ENCODE measurements at places on chromosomes 4 and X.

DNA sequence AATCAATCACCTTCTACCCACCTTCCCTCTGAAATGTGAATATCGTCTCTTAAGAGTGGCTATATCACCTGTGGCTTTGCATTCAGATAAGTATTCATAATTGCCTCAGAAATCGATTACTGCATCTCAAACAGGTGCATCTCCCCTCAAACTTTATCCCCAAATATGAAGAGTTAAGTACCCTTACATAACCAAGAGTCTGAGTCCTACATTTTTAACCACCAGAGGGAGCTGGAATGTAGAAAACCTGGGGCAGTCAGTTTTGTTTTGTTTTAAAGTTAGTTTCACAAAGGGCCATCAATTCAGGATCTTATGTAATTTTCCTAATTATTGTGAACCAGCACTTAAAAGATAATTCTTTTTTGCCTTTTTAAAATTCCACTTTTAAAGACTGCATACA is 5.7 kb downstream of the TCEANC start:
- no peak for DNase-seq

DNA sequence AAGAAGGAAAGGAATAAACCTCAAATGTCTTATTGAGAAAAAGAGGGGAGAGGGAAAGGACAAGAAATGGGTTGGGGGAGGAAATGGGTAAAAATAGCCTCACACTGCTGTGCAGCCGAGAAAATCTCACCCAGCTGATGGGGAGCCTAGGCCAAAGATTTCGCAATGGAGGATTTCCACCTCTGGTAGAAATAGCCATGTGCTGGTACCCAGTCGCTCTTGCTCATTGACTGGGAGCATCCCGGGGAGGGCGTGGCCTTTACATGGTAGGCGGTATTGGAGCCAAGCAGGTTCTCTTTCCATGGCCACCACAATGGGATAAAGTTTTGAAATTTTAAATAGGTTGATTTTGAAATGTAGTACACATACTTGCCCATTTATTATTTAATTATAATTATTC is 255.1 kb upstream of the LDB2 start:
- no peak for DNase-seq

- no peak for DNase-seq
Measured at GRCh38 chr4:52635130-52635529, 24.0 kb downstream of the USP46 start.

- no peak for DNase-seq
Measured at GRCh38 chrX:96405842-96406241, 278.8 kb upstream of the DIAPH2 start.

DNA sequence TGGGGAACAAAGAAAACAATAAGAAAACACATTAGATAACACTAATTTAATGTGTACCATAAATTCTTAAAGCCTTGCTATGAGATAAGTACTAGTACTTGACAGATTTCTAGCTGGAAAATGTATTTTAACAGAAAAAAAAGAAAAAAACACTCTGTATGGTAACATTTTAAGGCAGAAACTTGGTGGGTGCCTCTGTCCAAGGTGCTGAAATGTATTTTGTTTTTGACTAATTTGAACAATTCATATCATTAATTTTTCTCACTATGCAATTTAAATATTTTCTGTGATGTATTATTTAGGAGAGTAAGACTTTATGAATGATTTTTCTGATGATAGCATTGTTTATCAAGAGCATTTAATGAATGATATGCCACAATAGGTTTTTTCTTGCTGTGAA is 107.5 kb downstream of the GABRG1 start:
- no peak for DNase-seq

DNA sequence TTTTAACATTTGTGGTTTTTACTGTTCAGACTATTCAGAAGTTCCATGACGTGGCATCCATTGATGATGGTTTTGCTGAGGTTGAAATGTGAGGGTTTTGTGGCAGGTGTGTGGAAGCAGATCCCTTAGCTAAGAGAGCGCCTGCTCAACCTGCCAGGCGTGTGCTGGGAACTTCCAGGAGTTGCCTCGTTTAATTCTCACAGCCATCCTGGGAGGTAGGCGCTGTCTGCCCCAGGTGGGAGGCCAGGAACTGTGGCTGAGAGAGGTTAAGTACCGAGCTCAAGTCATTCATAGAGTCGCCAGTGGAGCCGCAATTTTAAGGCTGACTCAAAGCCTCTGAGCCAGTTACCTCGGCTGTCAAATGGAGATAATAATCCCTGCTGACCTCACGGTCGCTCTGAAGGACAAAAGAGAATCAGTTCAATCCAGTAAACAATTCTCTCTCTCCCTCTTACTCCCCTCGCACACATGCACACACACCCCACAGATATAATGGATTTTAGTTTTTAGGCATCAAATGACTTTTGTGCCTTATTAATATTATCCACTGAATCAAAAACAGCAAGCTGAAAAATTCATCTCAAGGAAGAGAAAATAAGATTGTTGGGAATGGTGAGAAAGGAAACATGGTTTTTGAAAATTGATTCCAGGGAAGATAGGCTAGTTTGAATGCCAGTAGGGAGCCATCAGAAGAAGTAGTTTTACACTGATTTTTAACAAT is 171.3 kb downstream of the PTTG2 start:
- DNase-seq = peak; percentile 23

DNA sequence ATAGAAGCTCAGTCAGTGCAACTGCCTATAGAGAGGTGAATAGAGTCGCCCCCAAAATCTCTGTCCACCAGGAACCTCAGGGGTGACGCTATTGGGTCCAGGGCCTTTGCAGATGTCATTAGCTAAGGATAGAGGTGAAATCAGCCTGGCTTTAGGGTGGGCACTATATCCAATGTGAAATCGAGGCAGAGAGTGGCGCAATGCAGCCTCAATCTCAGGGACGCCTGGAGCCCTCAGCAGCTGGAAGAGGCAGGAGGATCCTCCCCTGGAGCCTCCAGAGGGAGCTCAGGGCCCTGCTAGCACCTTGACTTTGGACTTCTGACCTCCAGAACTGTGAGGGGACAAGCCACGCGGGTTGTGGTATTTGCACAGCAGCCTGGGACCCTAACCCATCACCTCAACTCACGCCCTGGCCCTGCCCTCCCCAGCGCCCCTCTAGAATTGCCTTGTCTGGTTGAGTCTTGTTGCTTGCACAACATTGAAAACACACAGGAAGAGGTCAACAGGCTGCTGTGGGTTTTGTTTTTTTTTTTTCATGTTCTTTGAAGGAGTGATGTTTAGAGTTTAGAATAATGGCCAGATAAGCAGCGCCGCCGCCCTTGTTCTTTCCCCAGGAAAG is 89.4 kb upstream of the PSAPL1 start:
- DNase-seq = no peak

GRCh38 chr4:1504595-1505500 is 98.6 kb upstream of the NKX1-1 start:
- DNase-seq = no peak

DNA sequence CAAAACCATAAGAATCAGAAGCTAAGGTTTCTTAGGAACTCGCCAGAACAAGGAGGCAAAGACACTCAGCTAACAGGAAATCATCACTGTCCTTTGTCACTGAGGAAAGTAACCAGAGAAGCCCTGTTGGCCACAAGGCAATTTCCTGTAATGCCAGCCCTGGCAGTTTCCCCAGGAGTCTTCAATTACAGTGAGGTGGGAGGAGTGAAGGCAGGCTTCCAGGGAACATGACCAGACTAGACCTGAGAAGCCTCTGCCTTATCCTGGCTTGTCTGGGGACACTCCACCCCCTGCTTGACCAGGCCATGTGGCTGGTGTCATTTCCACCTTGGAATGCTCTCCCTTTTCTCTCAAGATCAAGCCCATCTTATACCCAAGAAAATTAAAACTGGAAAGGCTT is 125.3 kb downstream of the COL4A6 start:
- DNase-seq = no peak

DNA sequence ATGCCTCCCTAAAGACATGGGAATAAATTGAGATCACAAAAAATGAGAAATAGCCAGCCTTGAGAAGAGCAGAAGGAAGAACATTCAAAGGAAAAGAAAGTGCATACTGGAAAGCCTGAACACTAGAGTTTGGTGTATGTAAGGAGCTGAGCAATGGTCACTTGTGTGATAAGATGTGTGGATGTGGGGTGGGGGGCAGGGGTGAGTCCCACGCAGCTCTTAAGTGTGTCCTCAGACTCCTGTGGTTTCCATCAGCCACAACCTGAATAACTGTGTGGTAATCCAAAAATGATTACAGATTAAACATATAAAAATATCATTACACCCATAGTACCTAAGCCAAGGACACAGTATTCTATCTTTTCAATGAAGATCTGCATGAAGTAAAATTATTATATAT is 59.9 kb downstream of the ELOVL6 start:
- DNase-seq = no peak

DNA sequence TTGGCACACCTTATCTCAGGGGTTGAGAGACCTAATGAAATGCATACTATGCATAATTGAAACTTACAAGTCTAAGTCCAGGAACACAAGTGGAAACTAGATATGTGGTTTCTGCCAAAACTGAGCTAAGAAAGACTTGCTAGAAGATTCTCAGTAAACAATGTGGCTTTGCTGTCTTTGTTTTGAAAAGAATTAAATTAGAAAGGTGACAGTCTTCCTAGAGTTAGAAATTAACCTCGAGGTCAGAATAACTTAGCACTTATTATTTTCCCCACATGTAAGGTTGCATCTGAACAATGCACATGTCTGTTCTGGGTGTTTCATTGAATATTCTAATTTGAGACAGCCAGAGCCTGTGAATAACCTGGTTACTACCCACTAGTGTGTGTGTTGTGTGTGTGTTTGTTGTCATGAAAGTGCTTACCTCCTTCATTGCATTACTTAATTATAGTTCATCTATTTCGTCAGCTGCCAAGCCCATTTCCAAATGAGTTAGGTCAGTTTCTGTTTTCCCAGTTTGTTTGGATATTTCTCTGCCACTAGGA is 1.5 kb downstream of the EREG start:
- no peak for DNase-seq

DNA sequence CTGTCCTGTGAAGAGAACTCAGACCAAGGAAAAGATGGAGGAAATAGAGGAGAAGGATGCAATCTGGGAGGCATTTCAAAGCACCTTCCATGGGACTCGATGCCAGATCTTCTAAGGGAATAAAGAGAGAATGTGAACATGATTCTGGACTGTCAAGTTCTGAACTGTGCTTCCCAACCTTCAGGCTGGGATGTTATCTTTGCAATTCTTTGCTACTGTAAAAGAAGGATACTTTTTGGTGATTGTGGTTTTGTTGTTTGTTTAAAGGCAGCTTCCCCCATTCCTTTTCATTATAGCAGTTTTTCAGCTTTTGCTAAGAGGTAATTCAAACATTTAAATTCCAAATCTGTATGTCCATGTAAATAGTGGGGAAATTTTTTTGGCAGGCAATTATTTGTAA is 217.3 kb downstream of the NWD2 start:
- DNase-seq = no peak

DNA sequence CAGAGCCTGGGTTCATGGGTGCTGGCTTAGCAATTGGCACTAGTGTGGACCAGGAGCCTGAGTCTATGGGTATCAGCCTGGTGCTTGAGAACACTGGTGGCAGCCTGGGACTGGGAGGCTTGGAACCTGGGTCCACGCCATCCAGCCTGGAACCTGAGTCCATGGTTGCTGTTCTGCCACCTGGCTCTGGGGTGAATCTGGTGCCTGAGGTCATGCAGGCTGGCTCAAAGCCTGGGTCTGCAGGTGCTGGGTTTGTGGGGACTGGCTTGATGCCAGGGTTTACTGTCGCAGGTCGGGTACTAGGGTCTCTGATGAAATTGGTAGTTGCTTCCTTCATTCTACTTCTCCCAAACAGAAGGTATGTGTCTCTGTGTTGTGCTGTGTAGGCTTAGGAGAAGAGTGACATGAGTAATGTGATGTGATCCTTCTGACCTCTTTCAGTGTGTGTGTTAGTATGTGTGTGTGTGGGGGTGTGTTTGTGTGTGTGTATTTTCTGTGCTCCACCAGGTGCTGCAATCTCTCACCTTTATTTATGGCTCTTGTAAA is 517.0 kb upstream of the EPHA5 start:
- DNase-seq = no peak

DNA sequence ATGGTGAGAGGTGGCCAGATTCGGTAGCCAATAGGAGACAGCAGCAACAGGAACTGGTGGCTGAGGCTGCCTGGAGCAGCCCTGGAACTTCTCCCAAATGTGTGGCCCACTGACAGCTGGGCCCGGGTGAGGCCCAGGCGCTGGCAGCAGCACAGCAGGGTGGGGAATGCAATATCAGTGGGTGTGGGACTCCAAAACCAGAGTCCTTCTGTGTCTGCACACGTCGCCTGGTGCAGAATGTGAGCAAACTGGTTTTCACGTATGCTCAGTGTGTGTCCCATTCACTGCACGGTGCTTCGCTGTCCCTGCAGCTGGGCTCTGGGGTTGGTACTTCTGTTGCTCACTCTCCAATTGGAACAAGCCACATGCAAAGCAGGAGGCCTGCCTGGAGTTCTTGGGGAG is 14.4 kb upstream of the CENPU start:
- no peak for DNase-seq

GRCh38 chrX:2336181-2336580 is 164.6 kb downstream of the DHRSX start:
- DNase-seq = no peak

DNA sequence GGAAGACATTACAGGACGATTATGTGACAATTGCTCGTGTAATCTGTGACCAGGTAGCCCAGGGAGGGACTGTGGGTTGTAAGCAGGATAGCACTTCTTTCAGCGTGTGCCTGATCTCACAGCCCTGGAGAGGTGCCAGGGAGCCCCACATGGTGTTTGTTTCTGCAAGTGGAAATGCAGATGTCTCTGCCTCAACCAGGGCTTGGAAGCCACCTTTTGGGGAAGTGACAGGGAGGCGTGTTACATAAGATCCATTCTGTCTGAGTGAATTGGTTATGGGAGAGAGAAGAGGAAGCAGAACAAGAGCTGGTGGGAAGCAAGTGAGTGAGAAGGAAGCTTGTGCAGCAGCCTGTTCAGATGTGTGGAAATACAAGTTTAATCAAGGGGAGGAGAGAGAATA is 104.5 kb upstream of the GATB start:
- DNase-seq = no peak

GRCh38 chrX:155767051-155767875 is 113.9 kb upstream of the VAMP7 start:
- no peak for DNase-seq

GRCh38 chrX:10524578-10524977 is 95.8 kb downstream of the MID1 start:
- DNase-seq = no peak

DNA sequence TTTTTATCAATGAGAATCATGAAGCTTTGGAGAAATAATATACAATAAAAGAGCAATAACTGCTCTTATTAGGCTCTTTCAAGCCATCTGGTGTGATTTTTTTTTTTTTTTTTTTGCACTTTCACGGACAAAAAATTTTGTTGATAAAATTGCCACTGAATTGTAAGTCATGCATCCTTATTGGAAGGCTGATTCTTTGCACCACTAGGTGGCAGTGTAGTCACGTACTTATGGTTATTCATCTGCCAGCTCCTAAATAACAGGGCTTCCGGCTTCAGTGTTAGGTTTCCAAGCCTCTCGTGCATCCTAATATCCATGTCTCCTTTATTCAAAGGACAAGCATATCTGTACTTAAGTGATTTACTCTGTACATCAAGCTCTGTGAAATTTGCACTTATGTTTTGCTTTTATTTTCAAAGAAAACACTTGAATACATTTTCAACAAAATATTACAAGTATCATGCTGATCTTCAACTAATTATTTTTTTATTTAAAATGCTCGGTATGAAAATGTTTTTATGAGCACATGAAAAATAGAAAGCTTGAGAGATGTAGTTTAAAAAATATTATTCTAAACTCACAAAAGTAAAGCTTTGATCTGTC is 1578.3 kb upstream of the TENM3 start:
- no peak for DNase-seq

Data from stimulated activated CD8-positive, alpha-beta memory T cell treated with anti-CD3 and anti-CD28 coated beads, Interleukin-4, amount 100 ng/mL, for 1 hour (primary cell).